ENCODE measurements at places on chromosomes 1 and 21. TPM values are rescaled to one million over a fixed set of nuclear protein-coding genes. Genes with fewer than 3 reads are reported as not detected.

PTGFR gene
- not detected for total RNA-seq

OR6N1 gene
- not detected for total RNA-seq

GFI1 gene
- not detected for total RNA-seq

IL22RA1 gene
- total RNA-seq: not detected

HES3 gene
- 0.66 TPM for total RNA-seq

GOLT1A gene
- total RNA-seq: not detected

ANKRD45 gene
- total RNA-seq: 4.7 TPM

PSMG1 gene
- total RNA-seq: 28.7 TPM

DNAJC6 gene
- 54.6 TPM for total RNA-seq

IGFN1 gene
- 1.9 TPM for total RNA-seq

ESRRG gene
- total RNA-seq: 9.0 TPM

DCLRE1B gene
- 6.1 TPM for total RNA-seq

ZBTB8A gene
- 12.0 TPM for total RNA-seq

CENPL gene
- total RNA-seq: 4.3 TPM

TNFRSF4 gene
- total RNA-seq: 0.29 TPM

LDLRAD2 gene
- total RNA-seq: not detected

SH2D5 gene
- total RNA-seq: 1.2 TPM

ETNK2 gene
- total RNA-seq: 5.0 TPM

NFASC gene
- 301 TPM for total RNA-seq

NR1I3 gene
- not detected for total RNA-seq

RGS4 gene
- total RNA-seq: 31.6 TPM

LYPLAL1 gene
- 17.4 TPM for total RNA-seq

IFNLR1 gene
- 0.47 TPM for total RNA-seq

NBPF4 gene
- total RNA-seq: not detected

CTH gene
- total RNA-seq: 7.3 TPM

SLC30A10 gene
- 1.5 TPM for total RNA-seq

ZNF695 gene
- 7.9 TPM for total RNA-seq

HAO2 gene
- not detected for total RNA-seq

SMPDL3B gene
- not detected for total RNA-seq

C1QTNF12 gene
- 9.1 TPM for total RNA-seq

LCE2B gene
- total RNA-seq: not detected
